Stimulated activated CD4-positive, alpha-beta T cell treated with anti-CD3 and anti-CD28 coated beads, Interleukin-1b, Interleukin-23, amount 100 ng/mL, for 4 hours (primary cell): ENCODE measurements at places on chromosomes 1 and 21.

DNA sequence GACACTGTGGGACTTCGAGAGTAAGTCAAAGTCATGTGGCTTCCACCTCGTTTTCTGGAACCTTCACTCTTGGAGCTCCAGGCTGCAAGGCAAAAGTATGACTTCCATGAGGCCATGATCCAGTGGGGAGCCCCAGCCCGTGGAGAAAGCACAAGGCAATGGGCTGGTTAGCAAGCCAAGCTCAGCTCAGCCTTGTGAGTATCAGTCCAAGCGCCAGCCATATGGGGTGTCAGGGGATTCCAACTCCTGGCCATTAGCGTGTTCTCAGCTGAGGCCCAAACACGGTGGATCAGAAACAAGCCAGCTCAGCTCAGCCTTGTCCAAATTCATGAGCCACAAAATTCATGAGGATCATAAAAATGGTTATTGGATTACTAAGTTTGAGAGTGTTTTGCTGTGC, 261.0 kb downstream of the RHOU start:
- no peak for DNase-seq

DNA sequence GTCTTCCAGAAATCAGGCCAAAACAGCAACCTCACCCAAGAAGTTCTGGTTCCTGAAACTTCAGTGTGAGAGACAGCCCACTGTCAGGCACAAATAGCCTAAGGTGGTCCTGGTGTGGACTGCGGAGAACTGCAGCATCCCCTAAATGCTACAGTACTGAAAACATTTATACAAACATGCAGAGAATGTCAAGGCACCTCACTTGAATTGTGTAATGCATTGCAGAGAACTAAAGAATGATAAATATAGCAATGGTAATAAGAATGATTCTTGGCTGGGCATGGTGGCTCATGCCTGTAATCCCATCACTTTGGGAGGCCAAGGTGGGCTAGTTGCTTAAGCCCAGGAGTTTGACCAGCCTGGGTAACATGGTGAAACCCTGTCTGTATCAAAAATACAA, 138.6 kb downstream of the TIAM1 start:
- no peak for DNase-seq

DNA sequence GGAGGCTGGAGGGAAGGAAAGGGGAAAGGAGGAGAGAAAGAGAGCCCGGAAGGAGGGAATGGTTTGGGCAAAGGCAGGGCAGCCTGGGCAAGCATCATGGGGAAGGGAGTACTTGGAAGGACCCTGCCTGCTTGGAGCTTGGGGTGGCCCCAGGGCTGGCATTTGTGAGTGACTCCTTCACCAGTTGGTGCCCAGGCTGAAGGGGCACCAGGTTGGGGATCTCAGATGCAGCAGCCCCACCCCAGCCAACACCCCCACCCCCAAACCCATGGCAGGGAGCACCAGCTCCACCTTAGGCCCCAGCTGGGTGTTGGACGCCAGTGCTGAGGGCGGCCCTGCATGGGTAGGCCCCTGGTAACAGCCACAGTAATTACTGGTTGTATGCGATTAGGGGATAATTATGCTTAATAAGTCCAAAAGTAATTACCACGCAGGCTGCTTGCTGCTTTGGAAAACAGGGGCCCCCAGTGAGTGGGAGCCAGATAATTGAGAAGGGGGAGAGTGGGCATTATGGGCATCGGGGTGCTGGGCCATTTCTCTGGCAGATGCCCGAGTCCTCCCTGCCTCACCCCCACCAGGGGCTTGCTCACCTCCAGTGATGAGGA, 78.3 kb downstream of the VWA5B1 start:
- no peak for DNase-seq

- DNase-seq, result no peak
These were observed 4.8 kb upstream of the SLC26A9 start for GRCh38 chr1:205948039-205948438.
